ENCODE measurements at places on chromosomes 4 and X. TPM values are rescaled to one million over a fixed set of nuclear protein-coding genes. Genes with fewer than 3 reads are reported as not detected.

L1CAM gene
- total RNA-seq, result 4.8 TPM

ZNF41 gene
- 12.8 TPM for total RNA-seq

PNMA6F gene
- not detected for total RNA-seq

FRG2 gene
- not detected for total RNA-seq

PFKFB1 gene
- total RNA-seq, result 0.22 TPM

UGT2B11 gene
- total RNA-seq, result not detected

ASB9 gene
- 0.55 TPM for total RNA-seq

TBC1D9 gene
- 12.8 TPM for total RNA-seq

ZNF275 gene
- 6.1 TPM for total RNA-seq

NWD2 gene
- total RNA-seq, result not detected

CRMP1 gene
- total RNA-seq, result 1.3 TPM

MAOB gene
- total RNA-seq, result 126 TPM

C1QTNF7 gene
- total RNA-seq, result 3.1 TPM

AFM gene
- not detected for total RNA-seq

UBQLN2 gene
- total RNA-seq, result 34.3 TPM

BTC gene
- 0.12 TPM for total RNA-seq

GBA3 gene
- total RNA-seq, result not detected

POU4F2 gene
- not detected for total RNA-seq

PIR gene
- 12.0 TPM for total RNA-seq

GUCY1B1 gene
- total RNA-seq, result 31.3 TPM

PLAC8 gene
- total RNA-seq, result 1.1 TPM

POF1B gene
- total RNA-seq, result 4.4 TPM

STAP1 gene
- 0.22 TPM for total RNA-seq

MSANTD1 gene
- total RNA-seq, result 0.45 TPM

ATP1B4 gene
- not detected for total RNA-seq

SSX2 gene
- not detected for total RNA-seq

ZFP42 gene
- not detected for total RNA-seq

TMPRSS11F gene
- total RNA-seq, result not detected

STATH gene
- total RNA-seq, result not detected

IL13RA1 gene
- total RNA-seq, result 17.2 TPM

NLGN4X gene
- 3.1 TPM for total RNA-seq

PCDH18 gene
- 3.9 TPM for total RNA-seq

TMEM271 gene
- not detected for total RNA-seq

TMPRSS11D gene
- not detected for total RNA-seq

SEPTIN11 gene
- total RNA-seq, result 24.7 TPM

TMEM150C gene
- total RNA-seq, result 19.6 TPM

GASK1B gene
- 63.4 TPM for total RNA-seq

FGF13 gene
- total RNA-seq, result 0.59 TPM

NDST4 gene
- total RNA-seq, result not detected

HSFX2 gene
- not detected for total RNA-seq

TREX2 gene
- total RNA-seq, result 0.25 TPM

SSX1 gene
- not detected for total RNA-seq

SPINK2 gene
- total RNA-seq, result 0.74 TPM

BCAP31 gene
- 91.6 TPM for total RNA-seq

GC gene
- not detected for total RNA-seq
